Fibroblast of skin of right biceps (primary cell): ENCODE measurements at places on chromosomes 13 and 19.

DNA sequence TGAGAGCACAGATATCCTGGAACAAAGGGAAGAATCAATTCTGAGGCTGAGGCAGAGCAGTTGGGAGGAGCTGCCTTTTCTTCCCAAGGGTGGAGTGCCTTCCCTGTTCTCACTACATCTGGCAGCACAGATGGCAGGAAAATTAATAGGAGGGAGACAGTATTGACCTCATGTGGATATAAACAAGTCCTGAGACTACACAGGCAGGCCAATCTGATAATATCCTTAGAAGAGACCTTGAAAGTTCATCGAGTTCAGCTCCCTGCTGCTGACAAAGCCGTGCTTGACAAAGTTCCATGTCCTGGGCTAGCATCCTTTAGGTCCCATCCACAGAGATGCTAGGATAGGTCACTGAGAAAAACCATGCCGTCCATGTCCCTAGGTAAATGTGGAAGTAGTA lies 1451.5 kb downstream of the EFNB2 start:
- DNase-seq, result no peak

DNA sequence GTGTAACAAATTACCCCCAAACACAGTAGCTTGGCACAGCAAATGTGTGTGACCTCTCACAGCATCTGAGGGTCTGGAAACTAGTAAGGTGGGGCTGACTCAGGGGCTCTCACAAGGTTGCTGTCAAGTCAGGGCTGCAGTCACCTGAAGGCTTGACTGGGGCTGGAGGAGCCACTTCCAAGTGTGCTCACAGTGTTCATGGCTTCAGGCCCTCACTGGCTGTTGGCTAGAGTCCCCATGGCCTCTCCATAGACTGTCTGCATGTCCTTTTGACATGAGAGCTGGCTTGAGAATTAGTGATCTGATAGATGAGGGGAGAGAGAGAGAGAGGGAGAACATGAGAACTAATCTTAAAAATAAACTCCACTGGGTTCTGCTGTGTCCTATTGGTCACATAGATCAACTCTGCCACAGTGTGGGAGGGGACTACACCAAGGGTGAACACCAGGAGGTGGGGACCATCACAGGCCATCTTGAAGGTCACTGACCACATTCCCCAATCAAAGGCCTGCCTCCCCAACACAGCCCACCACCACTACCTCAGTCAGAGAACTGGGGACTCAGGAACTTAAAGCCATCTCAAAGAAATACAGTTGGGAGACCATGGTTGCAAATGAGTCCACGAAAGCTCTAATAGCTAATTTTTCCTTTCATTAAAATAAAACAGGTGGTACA lies 38.2 kb upstream of the KATNAL1 start:
- no peak for DNase-seq

DNA sequence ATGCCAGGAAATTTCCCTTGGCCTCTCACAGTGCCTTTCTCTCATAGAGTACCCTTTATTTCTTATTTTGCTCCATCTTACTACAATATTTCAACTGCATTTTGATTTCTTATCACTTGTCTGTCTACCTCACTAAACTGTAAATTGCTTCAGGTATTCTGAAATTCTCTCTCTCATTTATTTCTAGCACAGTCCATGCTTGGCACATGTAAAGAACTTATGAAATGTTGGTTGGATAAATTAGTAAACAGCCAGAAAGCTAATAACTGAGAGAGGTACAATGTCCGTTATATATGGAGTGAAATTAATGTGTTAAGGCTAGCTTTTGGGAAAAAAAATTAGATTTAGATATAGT lies 138.3 kb upstream of the RFC3 start:
- no peak for DNase-seq

DNA sequence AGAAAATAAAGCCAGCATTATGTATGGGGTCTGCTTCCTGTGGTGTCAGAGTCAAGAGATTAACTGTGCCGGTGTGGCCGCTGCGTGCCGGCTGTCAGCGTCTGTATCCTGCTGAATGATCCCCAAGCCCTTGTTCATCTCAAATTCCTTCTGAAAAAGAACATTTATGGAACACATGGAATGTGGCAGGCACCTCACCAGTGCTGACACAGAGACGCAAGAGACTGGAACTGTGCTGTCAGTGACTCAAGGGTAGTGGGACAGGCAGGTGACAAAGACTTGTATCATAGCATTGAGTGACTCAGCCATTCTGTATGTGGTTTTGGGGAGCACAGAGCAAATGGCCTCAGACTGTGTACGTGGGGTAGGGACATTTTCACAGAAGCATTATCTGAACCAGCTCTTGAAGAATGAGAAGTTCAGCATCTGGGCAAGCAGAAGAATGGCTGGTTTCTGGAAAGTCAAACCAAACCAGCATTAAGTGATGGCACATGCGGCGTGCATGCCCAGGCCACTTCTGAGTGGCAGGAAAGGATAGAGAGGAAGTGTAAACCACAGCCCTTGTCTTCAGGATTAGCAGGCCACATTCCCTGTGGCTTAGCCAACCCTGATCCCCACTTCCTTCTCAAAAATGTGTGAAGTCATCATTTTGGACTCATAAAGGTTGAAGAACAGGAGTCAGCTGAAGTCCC lies 54.0 kb upstream of the IRS2 start:
- peak; percentile 93 for DNase-seq

- DNase-seq, result no peak
These were observed 12.0 kb upstream of the CYP2A13 start for GRCh38 chr19:41076286-41076685.

DNA sequence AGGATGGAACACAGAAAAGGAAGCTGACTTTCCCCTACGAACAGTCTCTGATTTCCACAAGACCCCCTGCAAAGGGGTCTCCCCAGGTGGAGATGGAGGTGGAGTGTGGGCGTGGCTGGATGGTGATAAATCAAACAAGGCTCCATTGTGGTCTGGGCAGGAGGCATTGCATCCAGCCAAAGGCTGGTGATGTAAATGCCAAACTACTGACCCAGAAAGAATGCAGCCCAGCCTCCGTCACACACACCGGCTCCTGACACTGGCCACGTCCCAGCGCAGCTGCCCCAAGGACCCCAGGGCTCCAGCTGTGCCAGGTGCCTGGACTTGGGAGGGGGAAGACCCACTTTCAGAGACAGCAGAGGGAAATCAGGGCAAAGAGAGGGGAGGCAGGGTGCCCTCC lies 6.3 kb downstream of the SLC7A1 start:
- DNase-seq, result no peak

GRCh38 chr13:36347531-36348210 lies 1.5 kb upstream of the SPART start:
- DNase-seq, result no peak
